HL-60 (cell line): ENCODE measurements at places on chromosomes 5 and 9.

DNA sequence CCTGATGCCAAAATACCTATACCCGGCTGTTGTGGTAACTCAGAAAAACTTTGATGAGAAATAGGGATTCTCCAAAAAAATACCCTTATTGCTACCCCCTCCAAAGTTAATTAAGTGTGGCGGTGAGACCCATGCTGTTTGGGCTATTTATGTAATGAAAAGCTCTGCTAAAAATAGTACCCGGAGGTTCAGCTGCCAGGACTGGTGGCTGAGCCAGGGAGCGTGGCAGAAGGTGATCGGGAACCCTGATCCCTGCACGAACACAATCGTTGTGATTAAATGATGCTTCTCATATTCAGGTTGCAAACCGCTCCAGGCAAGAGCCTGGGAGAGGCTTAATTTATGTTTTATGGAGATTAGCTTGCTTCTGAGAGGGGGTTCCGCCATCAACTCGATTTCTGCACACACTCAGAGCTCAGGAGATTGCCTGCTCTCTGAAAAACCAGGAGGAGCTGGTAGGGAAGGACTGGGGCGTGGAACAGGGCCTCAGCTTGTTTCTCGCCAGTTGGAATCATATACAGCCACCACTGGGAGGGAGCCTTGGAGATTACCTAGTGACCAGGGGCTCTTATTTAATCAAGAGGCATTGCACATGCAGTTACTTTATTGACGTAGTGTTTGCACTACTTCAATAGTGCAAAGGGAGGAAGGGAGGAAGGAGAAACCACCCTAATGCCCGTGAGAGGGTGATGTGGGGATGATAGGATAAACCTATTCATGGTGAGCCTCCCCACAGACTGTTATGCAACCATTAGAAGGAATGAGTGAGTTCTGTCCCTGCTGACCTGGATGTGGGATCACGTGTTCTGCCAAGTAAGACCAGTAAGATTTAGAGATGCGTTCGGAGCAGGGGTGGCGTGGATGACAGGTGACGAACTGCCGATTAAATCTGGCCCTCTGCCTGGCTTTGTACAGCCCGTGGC lies 23.4 kb downstream of the HRH2 start:
- no peak for DNase-seq

DNA sequence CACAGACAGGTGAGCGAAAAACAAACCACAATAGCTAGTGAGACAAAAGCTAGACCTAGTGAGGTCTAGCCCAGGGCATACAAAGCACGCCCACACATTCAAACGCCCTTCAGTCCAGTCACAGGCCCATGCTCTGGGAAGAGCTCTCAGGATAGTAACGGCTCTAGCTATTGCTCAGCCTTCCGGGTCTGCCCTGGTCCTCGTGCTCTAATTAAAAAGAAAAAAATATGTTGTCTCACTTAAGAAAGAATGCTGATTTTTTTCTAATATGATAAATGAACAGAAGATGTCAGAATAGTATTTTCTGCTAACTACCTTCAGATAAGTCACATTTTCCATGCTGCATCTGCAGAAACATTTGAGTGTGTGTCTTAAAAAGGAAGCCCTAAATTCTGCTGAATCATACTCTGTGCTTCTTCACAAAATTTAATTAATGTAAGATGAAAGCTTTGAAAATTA lies 94.5 kb downstream of the PLPP1 start:
- no peak for DNase-seq

DNA sequence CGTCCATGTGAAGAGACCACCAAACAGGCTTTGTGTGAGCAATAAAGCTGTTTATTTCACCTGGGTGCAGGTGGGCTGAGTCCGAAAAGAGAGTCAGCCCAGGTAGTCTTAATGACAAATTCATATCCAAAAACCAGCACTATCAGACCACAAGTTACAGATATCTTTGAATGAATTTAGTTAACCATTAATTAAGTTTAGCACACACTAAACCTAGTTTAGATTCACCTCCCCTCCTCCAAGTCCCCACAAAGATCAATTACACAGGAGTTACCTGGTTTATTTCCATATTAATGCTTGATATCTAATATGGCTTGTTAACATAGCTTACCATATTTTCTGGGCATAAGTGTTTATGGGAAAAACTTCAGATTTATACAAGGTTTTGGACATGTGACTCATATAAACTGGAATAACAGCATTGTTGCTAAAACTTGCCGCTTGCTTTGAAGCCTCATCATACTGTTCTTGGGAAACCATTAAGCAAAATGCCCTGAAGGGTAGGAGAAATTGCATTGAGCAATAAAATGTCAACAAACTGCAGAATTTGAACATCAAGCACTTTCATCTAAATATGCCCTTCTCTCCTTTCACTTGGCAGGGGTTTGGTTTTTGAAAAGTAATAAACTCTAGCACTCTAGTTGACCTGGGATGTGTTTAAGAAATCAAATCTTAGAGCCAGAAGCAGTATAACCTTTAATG lies 166.9 kb downstream of the SNCAIP start:
- no peak for DNase-seq

DNA sequence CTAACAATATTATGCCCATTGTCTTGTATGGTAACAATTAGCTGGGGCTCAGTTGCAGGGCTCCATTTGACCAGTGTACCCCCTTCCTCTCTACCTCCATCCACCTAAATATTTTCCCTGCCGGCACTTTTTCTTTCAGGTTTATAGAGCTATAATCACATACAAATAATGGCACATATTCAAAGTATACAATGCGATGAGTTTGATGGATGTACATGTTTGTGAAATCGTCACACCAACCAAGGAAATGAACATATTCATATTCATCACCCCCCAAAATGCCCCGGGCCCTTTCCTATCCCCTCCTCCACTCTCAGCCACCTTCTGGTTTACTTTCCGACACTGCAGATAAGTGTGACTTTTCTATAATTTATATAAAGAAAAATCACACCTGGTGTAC lies 351.5 kb downstream of the GADD45G start:
- no peak for DNase-seq

DNA sequence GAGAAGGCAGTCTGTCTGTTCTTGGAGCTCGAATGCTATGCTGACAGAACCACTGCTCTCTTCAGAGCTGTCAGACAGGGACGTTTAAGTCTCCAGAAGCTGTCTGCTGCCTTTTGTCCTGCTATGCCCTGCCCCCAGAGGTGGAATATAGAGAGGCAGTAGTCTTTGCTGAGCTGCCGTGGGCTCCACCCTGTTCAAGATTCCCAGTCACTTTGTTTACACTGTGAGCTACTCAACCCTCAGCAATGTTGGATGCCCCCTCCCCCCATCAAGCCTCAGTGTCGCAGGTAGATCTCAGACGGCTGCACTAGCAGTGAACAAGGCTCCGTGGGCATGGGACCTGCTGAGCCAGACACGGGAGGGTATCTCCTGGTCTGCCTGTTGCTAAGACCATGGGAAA lies 344.2 kb downstream of the TMEM161B start:
- no peak for DNase-seq
